ENCODE measurements at places on chromosomes 11 and 22.

- DNase-seq, result peak; percentile 31
Observed at GRCh38 chr22:49735411-49735900, 92.2 kb downstream of the BRD1 start.

- DNase-seq, result no peak
Observed at GRCh38 chr11:46617972-46618314, 590 bp downstream of the ATG13 start.

DNA sequence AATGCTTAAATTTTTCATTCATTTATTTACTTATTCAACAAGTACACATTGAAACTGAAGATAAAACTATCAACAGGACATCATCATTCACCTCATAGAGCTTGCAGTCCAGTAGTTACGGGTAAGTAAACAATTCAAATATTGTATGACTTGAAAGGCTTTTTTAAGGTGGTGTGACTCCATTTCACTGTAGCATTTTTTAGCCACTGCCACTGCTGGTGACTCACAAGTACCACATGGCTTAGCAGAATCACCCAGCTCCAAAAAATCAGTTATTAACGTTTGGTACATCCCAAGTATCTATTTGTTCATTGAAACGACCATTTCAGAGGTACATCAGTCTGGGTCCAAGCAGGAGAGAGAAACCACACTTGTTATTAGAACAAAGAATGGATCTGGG, 427.9 kb upstream of the DDI1 start:
- DNase-seq, result no peak

DNA sequence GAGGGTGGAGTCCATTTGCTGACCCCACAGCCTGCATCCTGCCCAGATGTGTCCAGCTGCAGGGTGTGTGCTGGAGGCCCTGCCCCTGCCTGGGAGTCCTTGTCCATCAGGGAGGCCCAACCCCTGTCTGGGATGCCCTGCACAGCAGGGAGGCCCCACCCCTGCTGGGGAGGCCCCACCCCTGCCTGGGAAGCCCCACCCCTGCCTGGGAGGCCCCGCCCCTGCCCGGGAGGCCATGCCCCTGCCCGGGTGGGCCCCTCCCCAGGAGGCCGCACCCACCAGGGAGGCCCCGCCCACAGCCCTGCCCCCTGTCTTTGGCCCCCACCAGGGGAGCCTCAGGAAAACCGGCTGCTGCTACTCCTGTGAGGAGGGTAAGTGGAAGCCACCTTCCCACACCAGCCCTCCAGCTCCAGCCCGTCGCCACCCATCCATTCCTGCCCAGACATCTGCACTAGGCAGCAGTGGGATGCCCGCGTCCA, 37.2 kb downstream of the MUC5B start:
- peak; percentile 58 for DNase-seq

DNA sequence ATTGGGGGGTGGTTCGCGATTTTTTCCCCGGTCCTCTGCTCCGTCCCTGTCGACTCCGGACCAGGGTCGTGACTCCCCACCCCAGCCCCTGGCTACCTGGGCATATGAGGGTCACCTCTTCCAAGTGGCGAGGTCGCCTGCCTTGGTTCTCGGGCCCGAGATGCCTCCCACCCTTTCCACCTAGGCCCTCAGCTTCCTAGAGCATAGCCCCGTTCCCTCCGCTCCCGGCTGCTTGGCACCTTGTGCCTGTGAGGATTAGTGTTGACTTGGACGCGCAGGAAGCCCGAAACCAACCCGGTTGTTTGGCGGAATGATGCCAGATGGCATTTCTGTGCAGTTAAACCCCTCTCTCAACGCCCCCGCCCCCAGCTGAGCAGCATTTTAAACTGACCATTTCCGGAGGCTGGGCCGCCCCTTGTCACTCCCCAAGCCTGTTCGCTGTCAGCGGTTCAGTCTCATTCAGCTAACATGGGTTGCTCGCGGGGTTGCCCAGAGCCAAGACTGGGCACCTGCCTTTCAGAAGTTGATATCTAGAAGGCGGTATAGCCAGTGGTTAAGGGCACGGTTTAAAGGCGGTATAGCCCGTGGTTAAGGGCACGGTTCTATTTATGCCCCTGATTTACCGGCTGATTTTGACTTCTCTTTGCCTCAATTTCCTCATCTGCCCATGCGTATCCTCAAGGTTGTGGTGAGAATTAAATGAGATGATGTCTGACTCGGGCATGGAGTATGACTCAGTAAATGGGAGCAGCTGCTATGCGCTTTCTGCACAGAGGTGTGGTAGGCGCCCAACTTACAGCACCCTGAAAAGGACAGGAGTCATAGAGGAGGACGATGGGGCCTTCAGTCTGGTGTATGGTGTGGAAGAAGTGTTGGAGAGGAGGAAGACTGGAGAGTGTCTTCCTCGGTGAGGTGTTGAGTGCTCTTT, 639 bp downstream of the INCENP start:
- peak; percentile 53 for DNase-seq

- DNase-seq, result no peak
Observed at GRCh38 chr11:1230456-1231395, 7.9 kb downstream of the MUC5B start.

- DNase-seq, result no peak
Observed at GRCh38 chr11:117824571-117825537, at the start of gene FXYD2. FXYD2 (minus strand) TSS chr11:117824744; CDS start chr11:117824678, 66 bp downstream.

- DNase-seq, result no peak
Observed at GRCh38 chr22:39219071-39220039, 25.4 kb downstream of the PDGFB start.

GRCh38 chr11:129365816-129366215, 9.8 kb upstream of the BARX2 start:
- DNase-seq, result no peak

GRCh38 chr22:39684702-39685281, 114.2 kb downstream of the CACNA1I start:
- DNase-seq, result no peak

GRCh38 chr22:42434748-42435425, 2.7 kb upstream of the NFAM1 start:
- no peak for DNase-seq

- DNase-seq, result no peak
Observed at GRCh38 chr11:73398132-73398526, 21.9 kb downstream of the RELT start.
